RWPE1 (cell line): ENCODE measurements at places on chromosomes 12 and 14.

DNA sequence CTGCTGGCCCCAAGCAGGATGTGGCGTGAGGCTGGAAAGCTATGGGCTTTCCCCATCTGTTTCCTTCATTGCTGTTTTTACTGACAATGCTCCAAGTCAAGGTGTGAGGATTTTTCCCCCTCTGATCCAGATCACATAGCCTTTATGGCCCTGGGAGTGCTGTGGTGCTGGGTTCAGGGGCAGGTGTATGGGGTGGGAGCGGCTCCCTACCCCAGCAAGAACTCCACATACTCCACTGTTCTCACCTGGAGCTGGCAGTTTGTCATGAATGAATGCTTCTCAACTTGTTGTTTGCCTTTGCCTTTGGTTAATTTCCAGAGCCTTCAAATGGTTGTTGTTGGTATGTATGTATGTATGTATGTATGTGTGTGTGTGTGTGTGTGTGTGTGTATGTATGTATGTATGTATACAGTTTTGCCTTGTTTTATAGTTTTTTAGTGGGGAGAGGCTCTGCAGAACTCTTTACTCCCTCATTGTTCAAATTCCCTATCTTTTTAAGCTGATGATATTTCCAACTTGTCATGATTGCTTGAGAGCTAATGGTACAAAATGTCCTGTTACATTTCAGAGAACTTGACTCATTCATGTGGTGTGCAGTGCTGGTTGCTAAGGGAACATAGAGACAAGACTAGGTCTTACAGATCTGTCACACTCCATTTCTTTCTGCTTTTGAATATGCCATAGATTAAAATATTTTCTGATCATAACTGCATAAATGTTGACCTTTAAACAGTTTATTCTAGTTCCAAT lies 36.6 kb upstream of the ASPG start:
- DNase-seq: peak; percentile 27

- no peak for DNase-seq
Observed at GRCh38 chr12:89461190-89461589, 63.4 kb downstream of the GALNT4 start.

DNA sequence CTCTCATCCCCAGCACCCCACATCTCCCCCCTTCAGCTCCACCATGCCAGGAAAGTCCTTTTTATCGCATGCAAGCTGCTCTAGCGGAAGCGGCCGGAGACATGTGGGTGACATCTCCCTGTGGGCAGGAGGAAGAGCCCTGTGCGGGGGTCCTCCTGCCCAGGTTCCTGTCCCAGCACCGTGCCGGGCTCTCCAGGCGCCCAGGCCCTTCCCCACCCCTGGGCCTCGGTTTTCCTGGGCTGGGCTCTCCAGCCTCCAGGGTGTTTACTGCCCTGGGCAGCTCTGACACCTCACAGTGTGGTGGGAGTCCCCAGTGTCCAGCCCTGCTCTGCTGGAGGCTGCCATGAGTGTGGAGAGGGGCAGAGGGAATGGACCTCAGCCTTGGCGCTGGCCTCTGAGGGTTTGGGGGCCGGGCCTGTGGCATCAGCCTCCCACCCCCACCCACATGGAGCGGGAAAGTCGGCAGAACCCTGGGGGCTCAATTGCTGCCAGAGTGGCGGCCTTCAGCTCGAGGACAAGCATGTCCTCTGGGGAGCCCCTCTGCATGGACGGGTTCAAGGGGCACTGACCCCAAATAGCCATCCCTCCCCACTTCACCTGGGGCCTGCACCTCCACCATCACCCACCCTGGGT lies 16.9 kb downstream of the ASPG start:
- DNase-seq: no peak

- peak; percentile 23 for DNase-seq
Observed at GRCh38 chr12:20368114-20368650, at the start of gene PDE3A. TSS of gene PDE3A (plus strand) at chr12:20368537. CDS start at chr12:20369285, 748 bp downstream.

GRCh38 chr14:78022059-78022458 lies 148.1 kb upstream of the NRXN3 start:
- DNase-seq: peak; percentile 43

DNA sequence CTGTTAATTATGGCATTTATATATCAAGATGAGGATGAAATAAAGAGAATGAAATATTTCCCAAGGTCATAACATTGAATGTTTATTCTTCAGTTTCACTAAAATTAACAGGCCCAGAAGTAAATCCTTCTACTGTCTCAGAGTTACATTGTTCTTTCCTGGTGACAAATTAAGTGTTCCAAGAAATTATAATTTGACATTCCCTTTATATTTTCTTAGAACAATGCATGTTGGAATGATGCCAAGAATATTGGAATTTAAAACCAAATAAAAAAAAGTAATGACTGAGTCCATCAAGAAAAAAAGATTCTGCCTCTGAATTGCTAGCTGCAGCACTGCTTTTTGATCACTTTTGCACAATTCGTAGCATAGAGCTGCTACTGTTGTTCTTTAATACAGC lies 152.1 kb downstream of the METTL25 start:
- no peak for DNase-seq

GRCh38 chr12:49864798-49865090 lies 21.8 kb upstream of the BCDIN3D start:
- DNase-seq: no peak

DNA sequence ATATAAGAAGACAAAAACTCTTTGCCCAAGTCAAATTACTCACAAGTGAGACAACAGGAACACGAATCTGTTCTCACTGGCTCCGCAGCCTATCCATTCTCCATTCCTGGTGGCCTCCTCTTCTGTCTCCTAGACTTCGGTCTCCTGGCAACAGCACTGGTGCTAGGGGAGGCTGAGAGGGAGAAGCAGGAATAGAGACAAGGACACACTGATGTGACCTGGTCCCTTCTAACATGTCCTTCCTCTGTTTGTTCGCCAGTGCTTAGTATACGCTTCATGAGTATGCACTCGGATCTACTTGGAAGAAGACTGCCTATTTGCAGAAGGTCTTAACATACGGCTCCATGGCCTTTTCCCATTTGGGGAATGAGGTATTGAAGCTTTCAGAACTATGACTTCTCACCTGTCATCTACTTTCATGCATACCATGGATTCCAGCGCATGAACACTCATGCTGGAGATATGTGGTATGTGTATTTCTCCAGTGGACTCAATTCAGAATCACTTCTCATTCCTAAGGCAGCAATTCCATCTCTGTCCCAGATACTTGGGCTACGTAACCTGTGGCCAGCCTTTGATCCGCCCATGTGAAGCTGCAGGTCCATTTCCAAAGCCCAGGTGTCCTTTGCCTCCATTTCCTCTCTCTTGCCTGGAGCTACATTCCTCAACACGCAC lies 33.9 kb downstream of the BHLHE41 start:
- peak; percentile 41 for DNase-seq

- no peak for DNase-seq
Observed at GRCh38 chr12:33052141-33053051, 155.8 kb upstream of the PKP2 start.

GRCh38 chr12:105674871-105675699 lies 344.6 kb downstream of the C12orf75 start:
- no peak for DNase-seq

- no peak for DNase-seq
Observed at GRCh38 chr12:131897276-131897675, 2.9 kb downstream of the ULK1 start.

GRCh38 chr12:46377678-46378077 lies 5.1 kb upstream of the SLC38A2 start:
- DNase-seq: no peak

GRCh38 chr12:71972441-71973074 lies 33.9 kb downstream of the TPH2 start:
- no peak for DNase-seq
